ENCODE measurements at places on chromosomes 13 and 19.

DNA sequence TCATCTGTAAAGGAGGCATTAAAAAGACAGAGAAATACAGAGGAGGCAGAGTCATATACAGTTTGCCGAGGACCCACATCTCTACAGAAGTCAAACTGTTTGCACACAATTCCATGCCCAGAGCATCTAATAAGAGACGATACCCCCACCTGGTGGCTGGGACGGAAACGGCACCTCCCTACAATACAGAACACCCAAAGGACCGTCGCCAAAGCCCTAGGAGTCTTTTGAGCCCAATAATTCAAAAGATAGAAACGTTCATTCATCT is 703 bp upstream of the PLEKHG2 start:
- peak; percentile 84 for DNase-seq

DNA sequence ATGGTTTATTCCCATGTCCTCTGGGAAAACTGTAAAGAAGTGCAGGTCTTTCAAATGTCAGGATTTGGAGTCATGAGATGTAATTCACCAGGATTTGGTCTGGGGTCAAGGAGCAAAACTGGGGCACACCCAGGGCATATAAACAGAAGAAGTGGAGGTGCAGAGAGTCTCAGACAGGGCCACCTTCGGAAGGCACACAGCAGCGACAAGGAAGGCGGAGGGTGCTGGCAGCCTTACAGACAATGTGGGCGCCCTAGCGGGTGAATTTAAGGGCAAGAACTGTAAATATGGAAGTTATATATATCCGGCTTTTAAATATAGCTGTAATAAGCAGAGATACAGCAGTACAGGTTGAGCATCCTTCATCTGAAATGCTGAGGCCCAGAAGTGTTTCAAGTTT is 31.2 kb downstream of the DHRS12 start:
- no peak for DNase-seq

- DNase-seq, result no peak
Measured at GRCh38 chr13:77896977-77897376, 21.7 kb downstream of the EDNRB start.

GRCh38 chr13:29578300-29579085 is 17.0 kb downstream of the SLC7A1 start:
- DNase-seq, result no peak

DNA sequence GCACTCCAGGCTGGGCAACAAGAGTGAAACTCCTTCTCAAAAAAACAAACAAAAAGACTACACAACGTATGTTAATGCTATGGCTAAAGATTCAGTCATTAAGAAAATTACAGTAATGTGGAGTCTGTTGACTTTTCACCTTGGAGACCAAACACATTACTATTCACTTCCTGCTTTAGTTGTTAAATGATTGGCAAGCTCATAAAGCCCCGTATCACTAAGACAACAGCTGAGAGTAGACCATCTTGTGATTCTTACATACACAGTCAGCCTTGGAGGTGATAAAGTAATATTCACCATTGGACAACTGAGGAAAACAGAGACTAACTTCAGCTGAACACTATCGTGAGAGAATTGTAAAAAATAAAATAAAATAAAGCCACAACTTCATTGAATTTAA is 86.5 kb downstream of the KCTD12 start:
- DNase-seq, result no peak

DNA sequence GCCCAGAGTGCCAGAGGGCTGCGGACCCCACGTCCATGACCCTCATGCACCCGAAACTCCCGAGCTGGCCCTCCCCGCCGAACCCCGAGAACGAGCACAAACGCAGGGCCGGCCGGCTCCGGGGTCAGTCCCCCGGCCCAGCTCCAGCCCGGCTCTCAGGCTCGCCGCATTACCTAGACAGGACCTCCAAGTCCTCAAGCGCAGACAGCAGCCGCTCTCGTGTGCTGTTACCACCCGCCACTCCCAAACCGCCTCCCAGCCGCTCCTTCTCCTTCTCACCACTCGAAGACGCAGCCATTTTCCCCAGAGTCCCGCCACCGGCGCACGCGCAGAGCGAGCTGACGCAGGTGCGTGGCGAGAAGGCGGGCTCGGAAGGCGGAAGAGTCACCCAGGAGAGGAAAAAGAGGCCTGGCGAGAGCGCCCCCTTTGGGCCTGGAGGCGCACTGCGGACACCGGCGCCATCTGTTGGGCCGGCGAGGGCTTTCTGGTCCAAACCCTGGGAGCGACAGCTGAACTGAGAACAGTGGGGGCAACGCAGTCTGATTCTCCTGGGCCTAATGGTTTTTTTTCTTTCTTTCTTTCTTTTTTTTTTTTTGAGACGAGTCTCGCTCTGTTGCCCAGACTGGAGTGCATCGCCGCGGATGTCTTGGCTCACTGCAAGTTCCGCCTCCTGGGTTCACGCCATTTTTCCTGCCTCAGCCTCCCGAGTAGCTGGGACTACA is at the start of gene MED4:
Gene MED4, minus strand, starts transcription at position 324 of the 722 bp plus-strand sequence. Its CDS starts 26 bp downstream, at position 298.
- DNase-seq, result peak; percentile 97

DNA sequence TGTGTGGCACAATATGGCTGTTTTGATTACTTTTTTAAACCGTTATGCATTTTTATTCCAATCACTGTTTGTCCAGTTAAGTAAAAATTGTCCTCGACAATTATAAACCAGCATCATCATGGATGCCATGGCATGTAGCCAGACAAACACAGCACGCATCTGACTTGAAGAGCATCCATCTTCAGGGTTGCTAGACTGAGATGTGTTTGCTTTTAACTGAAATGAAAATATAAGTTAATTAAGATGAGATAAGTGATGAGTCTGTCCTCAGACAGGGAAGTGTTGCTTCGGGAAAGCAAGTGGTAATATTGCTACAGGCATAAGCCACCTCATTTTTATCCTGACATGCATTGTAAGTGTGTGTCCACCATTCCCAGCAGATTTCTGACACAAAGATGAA is 92.8 kb upstream of the TPP2 start:
- no peak for DNase-seq

DNA sequence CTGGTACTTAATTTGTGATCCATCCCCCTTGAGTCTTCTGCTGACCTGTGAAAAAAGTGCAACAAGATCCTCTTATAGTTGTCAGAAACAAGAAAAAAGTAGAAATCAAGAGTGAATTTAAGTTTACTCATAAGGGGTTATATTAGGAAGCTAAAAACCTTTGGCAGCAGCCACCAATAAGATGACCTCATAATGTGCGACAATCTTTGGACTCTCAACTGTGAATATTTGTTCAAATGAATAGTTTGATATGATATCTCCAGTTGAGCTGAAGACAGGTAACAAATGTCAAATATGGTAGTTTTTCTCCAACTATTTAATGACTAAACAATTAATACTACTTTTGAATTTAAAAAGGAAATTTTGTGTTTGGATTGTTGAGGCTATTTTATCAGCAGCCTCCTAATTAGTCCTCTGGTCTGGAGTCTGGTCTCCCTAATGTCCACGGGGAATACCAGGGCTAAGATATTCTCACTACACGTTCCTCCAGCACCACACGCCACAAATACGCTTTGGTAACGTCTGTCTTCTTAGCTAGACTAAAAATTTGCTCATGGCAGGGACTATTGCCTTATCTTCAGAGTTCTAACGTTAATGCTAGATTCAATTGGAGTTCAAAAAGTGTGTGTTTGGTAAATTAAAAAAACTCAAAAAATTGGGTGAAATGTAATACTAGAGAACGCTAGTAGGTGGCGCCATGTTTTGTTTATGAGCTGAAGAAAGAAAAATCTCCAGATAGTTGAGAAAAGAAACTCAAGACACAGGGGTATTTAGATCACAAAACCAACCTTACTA is 51.0 kb upstream of the PDX1 start:
- no peak for DNase-seq

- no peak for DNase-seq
Measured at GRCh38 chr13:107421028-107421427, 794.3 kb downstream of the LIG4 start.

DNA sequence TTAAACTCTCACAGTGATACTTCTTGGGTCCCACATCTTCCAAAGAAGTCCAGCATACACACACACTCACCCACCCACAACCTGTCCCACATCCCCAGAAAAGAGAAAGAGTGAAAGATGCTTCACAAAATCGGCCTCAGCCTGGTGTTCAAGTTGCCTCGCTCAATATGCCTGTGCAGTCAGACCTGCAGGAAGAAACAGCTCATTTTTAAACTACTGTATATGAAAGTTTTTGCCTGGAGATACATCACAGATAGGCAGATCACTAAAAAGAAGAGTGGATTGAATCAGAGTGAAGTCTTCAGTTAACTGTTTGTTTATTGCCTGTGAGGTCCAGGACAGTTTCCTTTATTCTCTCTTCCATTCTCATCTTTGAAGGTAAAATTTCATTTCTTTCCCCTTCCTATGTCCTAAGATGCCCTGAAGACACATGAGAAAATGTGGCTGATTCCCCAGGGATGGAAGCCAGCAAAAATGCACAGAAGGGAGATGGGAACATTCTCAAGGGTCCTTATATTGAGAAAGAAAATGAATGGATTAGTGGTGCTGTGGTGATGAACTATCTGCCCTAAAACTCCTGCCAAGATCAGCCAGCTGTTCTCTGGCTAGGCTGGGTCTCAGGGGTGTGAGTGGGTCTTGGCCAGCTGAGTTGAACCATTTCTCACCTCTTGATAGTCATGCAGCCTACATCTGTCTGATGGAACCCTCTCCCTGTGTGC is 259.0 kb downstream of the ITGBL1 start:
- DNase-seq, result no peak

DNA sequence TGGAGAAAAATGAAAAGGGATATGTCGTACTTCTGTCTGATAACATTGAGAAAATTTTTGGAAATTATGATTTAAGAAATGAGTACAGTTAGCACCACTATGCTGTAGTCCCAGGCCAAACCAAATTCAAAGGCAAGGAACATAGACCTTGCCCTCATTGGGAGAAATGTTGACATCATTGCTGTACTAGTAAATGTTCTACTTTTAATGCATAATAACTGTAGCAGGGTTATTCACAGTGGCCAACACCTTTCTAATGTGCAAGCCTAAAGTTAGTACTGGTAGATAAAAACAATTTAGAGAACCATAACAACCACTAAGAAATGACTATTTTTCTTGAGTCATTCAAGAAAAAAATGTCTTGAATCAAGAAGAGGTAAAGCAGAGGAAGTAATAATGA is 792.6 kb upstream of the GPC6 start:
- no peak for DNase-seq

- DNase-seq, result no peak
Measured at GRCh38 chr19:49431330-49431749, 6.2 kb downstream of the GFY start.

GRCh38 chr13:27130223-27130978 is 41.2 kb downstream of the USP12 start:
- DNase-seq, result no peak

GRCh38 chr19:33499671-33500506 is 21.7 kb downstream of the PEPD start:
- no peak for DNase-seq

- DNase-seq, result no peak
Measured at GRCh38 chr13:77928909-77929308, 10.3 kb upstream of the EDNRB start.

GRCh38 chr13:43041369-43041921 is 18.1 kb downstream of the DNAJC15 start:
- DNase-seq, result no peak

DNA sequence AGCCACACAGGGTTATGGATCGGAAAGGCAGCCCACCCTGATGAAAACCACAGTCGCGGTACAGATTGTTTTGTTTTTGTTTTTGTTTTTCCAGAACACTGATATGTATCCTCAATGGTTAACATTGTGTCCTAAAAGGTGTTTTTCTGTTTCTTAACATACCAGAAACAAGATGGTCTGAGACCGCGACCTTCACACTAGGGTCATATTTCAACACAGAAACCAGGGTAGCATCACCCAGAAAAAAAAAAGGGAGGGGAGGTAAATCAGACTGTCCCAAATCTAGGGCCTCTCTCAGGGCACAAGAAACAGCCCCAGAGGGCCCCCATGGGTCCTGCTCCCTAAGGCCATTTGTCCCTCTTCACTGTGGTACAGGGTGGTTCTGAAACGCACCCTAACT is 66.5 kb downstream of the INSR start:
- DNase-seq, result no peak

DNA sequence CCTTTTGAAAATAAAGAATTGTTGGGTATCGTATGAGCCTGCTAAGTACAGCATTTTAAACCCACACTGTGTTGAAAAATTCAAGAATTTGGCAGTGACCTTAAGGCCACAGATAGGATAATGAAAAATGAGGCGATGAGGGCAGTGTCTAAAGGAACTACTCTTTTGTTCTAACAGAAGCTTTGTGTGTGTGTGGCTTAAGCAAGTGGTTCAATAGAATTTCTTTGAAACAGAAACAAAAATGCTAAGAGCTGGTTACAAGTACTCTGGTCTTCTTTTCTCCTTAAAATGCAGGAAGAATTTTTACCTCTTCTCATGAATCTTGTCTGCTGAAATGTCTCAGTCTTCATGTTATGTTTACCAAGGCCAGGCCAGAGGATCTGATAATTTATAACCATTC is 279.5 kb downstream of the ZNF536 start:
- DNase-seq, result no peak

DNA sequence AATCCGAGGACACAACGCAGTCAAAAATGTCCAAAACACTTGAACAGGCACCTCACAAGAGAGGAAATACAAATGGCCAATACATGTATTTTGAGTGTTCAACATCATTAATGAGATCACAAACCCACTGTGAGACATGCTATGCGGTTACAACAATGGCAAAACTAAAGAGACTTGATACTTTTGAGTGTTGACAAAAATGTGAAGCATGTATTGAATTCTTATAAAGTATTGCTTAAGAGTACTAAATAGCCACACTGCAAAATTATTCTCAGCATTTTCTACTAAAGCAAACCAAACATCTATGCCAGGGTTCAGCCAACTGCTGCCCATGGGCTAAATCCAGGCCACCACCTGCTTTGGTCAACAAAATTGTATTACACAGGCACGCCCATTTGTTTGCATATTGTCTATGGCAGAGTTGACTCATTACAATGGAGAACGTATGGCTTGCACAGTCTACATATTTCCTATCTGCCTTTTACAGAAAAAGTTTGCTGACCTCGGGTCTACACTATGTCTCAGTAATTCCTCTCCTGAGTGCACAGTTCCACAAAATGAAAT is 135.3 kb downstream of the B3GLCT start:
- DNase-seq, result no peak

GRCh38 chr13:114109641-114110041 is 22.8 kb downstream of the RASA3 start:
- no peak for DNase-seq

- DNase-seq, result no peak
Measured at GRCh38 chr13:45055902-45056648, 64.2 kb upstream of the GTF2F2 start.

GRCh38 chr13:85091631-85092234 is 707.5 kb downstream of the SLITRK6 start:
- DNase-seq, result no peak
